ENCODE measurements at places on chromosomes 12 and 14. TPM values are rescaled to one million over a fixed set of nuclear protein-coding genes. Genes with fewer than 3 reads are reported as not detected.

TRHDE gene
- not detected for total RNA-seq

COCH gene
- 19.8 TPM for total RNA-seq

TTC6 gene
- not detected for total RNA-seq

DNA sequence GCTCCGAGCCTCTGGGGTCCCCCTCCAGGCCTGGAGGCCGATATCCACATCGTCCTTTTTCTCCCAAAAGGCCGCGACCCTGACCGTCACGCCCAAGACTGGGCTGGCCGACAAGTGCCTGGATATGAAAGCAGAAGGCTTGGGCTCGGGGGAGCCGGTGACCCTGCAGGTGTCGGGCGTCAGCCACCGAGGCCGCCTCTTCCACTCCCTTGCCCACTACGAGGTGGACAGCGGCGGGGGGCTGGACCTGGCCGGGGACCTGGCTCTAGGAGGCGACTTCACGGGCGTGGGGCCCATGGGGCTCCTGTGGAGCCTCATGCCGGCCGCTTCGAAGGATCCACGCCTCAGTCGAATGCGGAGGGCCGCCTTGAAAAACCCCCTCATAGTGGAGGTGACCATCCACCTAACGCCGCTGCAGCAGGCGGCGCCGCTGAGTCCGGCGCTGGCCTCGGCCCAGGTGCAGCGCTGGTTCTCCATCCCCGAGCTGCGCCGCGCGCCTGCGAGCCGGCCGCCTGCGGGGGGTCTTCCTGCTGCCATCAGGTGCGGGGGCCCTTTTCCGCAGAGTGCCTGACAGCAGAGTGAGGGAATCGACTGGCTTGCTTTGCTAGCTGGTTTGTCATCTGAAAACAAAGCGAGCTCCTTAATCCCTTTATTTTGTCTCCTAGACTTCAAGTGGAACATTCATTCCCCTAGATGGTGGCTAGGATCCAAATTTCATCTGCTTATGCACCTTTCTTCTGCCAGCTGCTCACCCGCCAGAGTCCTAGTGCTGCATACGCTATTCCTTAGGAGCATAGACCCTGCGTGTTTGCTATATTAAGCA, 10.6 kb upstream of the DNAL1 start:
- no peak for DNase-seq

GRCh38 chr12:21656905-21657325, 727 bp downstream of the LDHB start:
- DNase-seq: peak; percentile 67

- DNase-seq: no peak
Observed at GRCh38 chr14:68380329-68380741, 412.5 kb downstream of the ZFP36L1 start.

DNA sequence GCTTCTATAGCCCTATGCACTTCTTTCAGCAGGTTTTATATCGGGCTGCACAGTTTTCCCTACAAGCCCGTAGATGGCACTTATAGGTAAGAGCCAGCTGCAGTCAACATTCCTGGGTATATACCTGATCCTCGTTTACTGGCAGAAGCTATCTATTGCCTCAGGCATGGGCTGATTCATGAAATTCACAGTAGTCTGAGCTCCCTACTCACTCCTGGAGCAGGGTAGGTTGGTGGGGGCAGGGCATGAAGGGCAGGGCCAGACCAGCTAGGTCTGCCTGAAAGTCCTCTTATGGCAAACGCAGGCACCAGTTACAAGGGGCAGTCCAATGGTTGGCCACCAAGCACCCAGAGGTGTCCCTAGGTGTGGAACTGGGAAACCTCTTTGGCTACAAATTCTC, 345.8 kb downstream of the RPS29 start:
- DNase-seq: no peak

- DNase-seq: no peak
Observed at GRCh38 chr14:65440230-65440629, 27.7 kb downstream of the FUT8 start.

Data from OCI-LY7 (cell line).